ENCODE measurements at places on chromosomes 11 and 22. TPM values are rescaled to one million over a fixed set of nuclear protein-coding genes. Genes with fewer than 3 reads are reported as not detected.
A peak's percentile ranks its signal among the peaks of the same experiment; 100 is the strongest.

Gene STX3
- total RNA-seq = 7.3 TPM

Gene TSGA10IP
- total RNA-seq = not detected

Gene CAVIN3
- 25.5 TPM for total RNA-seq

DNA sequence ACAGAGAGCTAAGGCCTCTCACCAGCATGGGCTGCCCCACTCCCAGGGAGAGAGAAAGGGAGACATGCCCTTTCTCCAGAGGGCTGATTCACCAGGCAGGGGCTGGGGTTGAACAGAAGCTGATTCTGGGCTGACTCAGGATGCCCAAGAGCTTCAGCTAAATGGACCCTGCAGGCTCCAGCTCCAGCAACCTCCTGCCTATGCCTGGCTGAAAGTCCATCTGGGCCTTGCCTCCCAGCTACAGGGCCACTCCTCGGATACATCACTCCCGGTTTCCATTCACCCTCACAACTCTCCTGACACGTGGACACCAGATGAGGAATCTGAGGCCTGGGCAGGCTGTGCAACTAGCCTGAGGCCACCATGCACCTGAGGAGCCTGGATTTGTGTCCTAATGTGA is 215.5 kb downstream of the BUD13 start:
- no peak for DNase-seq

DNA sequence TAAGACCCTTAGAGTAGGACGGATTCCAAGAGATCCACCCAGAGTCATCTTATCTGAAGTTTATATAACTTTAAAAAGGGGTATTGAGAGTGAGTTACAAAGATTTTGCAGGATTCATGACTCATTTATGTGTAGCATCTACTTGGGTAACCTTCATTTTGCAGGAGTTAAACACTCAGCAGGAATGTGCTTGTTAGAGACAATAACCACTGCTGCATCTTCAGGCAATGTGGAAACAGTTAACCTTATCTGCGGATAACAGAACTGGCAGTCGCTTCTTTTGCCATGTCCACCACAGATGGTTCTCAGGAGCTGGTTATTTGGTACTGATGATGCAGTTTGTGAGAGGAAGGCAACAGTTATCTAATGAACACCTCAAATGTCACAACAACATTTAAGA is 417.9 kb upstream of the DDI1 start:
- no peak for DNase-seq

- no peak for DNase-seq
These were observed 26.6 kb upstream of the LMO1 start for GRCh38 chr11:8290081-8290810.

DNA sequence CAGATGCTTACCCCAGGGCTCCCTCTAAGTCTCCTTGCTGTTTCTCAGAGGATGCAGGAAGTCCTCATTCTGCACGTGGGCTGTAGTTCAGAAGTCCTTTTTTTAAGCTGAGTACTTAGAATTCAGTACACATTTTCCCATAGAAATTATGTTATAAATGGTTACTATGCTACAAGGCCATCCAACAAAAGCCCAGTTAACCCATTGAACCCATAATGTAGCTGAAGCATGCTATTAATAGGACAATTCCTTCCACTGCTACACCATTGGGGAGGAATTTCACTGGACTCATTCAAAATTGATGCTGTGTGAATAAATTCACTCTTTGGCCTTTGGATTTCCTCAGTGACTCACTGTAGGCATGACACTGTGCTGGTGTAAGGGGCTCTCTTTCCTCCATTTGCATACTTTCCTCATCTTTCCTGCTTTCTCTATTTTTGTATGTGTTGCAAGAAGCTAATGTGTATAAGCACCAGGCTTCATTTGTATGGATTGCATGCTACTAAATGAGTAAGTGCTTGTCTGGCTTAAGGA is 148.0 kb downstream of the NTM start:
- no peak for DNase-seq

- no peak for DNase-seq
These were observed 74.1 kb downstream of the TRIM29 start for GRCh38 chr11:120063686-120064340.

GRCh38 chr11:93849751-93850593 is 446 bp downstream of the VSTM5 start:
- DNase-seq = peak; percentile 51

- DNase-seq = no peak
These were observed 110.6 kb upstream of the NECTIN1 start for GRCh38 chr11:119839476-119840133.

DNA sequence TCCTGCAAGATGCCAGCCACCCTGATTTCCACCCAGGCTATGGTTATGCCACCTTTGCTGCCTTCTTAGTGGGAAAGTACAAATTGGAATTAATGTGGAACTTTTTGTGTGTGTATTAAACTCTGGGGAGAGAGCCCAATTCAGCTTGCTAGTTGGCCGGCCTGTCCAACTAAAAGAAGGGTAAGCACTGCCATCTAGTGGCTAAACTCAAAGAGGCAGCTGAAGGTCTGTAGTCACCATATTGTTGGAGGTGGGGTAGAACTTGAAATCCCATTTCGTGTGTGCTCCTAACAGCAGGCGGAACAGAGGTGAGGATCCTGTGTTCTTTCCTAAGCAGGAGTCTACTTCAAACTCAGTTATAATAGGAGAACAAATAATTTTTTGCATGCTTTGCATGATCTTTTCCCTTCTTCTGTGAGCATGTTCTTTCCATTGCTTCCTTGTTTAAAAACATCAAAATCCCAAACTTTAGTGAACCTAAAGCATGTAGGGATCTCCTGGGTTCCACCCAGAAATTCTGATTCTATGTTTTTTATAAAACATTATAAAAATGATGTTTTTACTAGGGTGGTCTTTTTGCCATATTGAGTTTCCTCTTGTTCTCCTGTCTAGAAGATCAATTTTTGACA is 138.8 kb upstream of the SORL1-AS1 start:
- no peak for DNase-seq

DNA sequence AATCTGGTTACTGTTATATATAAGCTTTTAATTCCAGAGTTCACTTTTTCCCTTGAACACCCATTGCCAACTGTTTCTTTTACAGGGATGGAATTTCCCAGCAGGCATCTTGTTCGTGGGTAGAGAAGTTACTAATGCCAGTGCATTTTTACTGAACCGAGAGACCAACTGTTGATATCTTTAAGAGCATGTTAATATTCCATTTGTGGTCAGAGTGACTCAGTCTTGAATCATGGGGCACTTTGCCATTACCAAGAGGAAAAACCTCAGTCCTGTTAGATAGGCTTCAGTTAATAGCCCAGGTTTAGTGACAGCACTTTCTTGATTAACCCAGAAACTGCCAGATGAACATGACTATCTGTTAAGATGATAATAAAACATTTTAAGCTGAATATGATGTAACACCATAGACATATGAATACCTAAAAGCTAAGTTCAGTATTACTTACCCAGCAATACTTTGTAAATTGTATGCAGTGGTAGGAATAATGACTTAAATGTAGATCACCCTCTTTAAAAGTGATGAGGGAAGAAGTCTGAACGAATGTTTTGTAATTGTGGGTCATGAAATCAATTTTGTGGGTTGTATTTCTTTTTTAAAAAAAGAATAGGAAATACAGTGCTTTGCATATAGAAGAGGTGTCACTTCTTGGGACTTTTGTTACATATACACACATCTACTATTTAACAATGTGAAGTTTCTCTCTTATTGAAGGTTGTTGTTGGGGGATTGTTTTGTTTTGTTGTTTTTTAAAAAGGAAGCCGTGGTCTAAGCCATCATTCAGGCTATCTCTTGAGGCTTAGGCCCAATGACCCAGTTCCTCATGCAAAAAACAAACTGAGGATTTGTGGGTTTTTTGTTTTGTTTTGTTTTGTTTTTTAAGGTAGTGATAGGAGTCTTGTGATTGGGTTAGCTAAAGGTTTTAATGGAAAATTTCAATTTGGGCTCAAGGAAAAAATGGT is 79.2 kb upstream of the GRIK4 start:
- DNase-seq = no peak

Gene MIOX
- total RNA-seq = not detected

GRCh38 chr22:23038334-23038642 is 32.0 kb upstream of the GNAZ start:
- no peak for DNase-seq

All from psoas muscle (tissue), 8 donors.